ENCODE measurements at places on chromosomes 6 and 20. TPM values are rescaled to one million over a fixed set of nuclear protein-coding genes. Genes with fewer than 3 reads are reported as not detected.
A peak's percentile ranks its signal among the peaks of the same experiment; 100 is the strongest.

Gene C4A
- 2.2 TPM for total RNA-seq

Gene KCNK16
- total RNA-seq: not detected

Gene TBX18
- 26.1 TPM for total RNA-seq

Gene GTSF1L
- not detected for total RNA-seq

Gene KCNQ5
- total RNA-seq: 8.7 TPM

Gene CST4
- not detected for total RNA-seq

Gene HLA-DRA
- 0.38 TPM for total RNA-seq

Gene FAXC
- 2.9 TPM for total RNA-seq

Gene LCA5
- 3.6 TPM for total RNA-seq

Gene RSPO3
- not detected for total RNA-seq

DNA sequence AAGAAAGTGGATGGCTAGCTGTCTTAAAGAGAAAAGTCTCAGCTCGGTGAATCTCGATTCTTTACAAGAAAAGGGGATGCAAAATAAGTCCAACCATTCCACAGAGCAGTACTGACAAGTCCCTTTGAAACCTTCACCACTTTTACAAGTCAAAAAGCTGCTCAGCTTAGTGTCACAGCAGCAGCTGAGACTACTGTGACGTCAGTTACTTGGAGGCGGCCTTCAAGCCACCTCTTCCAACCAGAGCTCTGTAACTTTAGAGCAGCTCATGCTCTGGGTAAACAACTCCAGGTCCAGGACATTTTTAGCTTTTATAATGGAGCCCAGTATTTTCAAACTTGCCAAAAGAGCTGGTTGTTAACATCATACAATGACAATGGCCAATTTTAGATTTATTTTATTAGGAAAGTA, at the start of gene KIAA0408:
Gene KIAA0408, minus strand, starts transcription at position 159 of the 411 bp plus-strand sequence. CDS start 5,408 bp downstream, outside the sequence.
- DNase-seq: peak; percentile 91

- no peak for DNase-seq
These were observed 23.2 kb downstream of the SUN5 start for GRCh38 chr20:32980990-32981389.

DNA sequence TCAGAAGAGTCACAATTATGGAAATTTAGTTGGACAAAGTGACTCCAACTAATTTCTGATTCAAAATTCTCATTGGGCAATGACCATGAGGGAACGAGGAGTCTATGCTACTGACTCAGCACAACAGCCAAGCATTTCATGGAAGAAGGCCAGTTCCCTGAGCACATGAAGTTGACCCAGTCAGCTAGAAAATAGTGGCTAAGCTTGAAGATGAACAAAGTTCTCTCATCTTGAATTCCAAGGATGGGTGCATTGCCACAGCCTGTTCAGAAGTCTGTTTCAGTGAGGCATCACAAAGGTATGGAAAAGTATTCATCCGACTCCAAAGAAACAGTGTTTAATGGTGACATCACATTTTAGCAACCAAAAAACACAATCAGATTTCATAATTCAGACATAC, 676.9 kb downstream of the HACE1 start:
- DNase-seq: no peak

DNA sequence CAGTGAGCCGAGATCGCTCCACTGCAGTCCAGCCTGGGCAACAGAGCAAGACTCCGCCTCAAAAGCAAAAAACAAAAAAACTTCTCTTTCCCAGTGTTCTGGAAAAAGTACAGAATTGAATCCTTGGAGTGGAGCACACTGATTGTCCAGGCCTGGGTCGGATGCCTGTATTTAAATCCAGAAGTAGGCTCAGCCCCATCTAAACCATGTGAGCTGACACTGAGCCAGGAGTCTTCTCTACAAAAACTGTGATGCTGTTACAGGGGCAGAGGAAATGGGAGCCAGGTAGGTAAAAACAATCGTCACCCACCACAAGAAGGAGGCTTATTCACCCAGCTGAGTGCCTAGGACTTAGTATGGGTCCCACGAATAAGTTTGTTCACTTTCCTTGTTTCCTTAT, 43.0 kb upstream of the PTPN1 start:
- DNase-seq: no peak

DNA sequence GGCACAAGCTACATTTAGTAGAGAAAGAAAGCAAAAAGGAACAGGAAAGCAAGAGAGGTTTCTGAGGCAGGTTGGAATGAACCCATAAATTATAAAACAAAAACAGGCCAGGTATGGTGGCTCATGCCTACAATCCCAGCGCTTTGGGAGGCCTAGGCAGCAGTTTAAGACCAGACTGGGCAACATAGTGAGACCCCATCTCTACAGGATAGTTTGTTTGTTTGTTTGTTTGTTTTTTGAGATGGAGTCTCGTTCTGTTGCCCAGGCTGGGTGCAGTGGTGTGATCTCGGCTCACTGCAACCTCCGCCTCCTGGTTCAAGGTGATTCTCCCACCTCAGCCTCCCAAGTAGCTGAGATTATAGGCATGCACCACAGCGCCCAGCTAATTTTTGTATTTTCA, 49.0 kb downstream of the AFG1L start:
- no peak for DNase-seq

DNA sequence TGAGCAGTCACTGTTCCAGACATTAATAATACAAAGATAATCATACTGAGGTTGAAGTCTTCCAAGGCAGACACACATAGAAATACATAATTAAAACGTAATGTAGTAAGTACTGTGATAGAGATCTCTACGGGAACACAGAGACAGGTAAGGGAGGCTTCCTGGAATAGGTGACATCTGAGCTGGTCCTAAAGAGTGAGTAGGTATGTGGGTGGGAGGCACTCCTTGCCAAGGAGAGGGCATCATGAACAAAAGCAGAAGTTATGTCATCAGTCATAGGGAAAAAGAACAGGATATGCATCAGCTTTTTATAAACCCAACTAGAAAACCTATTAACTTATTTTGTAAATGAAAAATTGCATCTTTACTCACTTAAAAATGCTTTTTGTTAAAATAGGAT, 110.0 kb downstream of the MAP7 start:
- no peak for DNase-seq

DNA sequence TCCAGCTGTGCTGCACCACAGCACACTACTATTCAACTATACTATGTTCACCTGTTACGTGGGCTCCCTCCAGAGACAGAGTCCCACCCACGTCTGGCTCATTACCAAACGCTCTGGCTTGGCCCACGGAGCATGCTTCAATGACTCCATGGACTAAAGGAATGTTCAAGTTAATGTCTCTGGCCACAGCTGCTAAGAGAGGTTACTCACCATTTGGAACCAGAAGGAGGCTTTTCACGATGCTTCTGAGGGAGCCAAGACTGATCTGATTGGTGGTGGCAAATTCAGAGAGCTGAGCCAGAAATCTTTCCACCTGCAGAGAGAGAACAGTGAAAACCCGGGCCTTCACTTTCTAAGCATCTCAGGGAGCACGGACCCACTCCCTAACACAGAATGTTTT, 15.6 kb downstream of the COMMD7 start:
- DNase-seq: peak; percentile 83

GRCh38 chr6:118565311-118565960, 17.3 kb downstream of the PLN start:
- DNase-seq: no peak

- no peak for DNase-seq
These were observed 29.3 kb upstream of the LAMA4 start for GRCh38 chr6:112283621-112284020.

DNA sequence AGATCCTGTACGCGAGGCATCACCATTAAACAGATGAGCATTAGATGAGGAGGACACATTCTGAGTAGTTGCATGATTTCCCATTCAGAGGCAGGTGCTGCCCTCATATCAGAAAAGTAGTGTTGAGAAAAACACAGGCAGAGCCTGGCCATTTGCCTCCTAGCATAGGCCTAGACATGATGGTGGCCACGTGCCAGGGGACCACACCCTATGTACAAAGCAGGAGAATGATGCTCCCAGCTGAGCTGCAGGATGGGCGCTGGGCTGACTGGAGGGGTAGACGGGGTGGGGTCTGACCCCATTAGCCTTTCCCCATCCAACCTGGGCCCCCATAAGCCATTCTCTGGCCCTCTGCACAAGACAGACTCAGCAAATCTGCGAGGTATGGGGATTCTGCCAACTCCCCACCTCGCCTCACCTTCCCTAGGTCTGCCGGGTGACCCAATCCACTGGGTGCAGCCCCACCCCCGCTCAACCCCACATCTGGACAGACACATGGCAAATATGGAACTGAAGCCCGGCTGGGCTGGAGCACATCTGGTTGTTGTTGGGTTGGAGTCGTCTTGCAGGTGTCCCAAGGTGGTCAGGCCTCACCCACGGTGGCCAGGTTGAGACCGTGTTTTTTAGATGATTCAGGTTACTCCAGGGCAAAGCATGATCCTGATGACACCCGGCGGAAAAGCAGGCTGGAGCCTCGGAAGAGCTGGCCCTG, 13.9 kb downstream of the PI16 start:
- DNase-seq: no peak

- peak; percentile 19 for DNase-seq
These were observed 412.8 kb downstream of the CDC5L start for GRCh38 chr6:44800171-44800783.

- peak; percentile 0 for DNase-seq
These were observed 112.3 kb downstream of the CBLN4 start for GRCh38 chr20:55893031-55893430.

GRCh38 chr6:148460876-148461646, 118.4 kb downstream of the SASH1 start:
- DNase-seq: no peak

- peak; percentile 20 for DNase-seq
These were observed 10.1 kb downstream of the PPP1R3G start for GRCh38 chr6:5095236-5095635.

- no peak for DNase-seq
These were observed 58.0 kb downstream of the PACRG start for GRCh38 chr6:162785632-162786242.

GRCh38 chr20:38665506-38666285, 58.6 kb upstream of the SLC32A1 start:
- peak; percentile 21 for DNase-seq

DNA sequence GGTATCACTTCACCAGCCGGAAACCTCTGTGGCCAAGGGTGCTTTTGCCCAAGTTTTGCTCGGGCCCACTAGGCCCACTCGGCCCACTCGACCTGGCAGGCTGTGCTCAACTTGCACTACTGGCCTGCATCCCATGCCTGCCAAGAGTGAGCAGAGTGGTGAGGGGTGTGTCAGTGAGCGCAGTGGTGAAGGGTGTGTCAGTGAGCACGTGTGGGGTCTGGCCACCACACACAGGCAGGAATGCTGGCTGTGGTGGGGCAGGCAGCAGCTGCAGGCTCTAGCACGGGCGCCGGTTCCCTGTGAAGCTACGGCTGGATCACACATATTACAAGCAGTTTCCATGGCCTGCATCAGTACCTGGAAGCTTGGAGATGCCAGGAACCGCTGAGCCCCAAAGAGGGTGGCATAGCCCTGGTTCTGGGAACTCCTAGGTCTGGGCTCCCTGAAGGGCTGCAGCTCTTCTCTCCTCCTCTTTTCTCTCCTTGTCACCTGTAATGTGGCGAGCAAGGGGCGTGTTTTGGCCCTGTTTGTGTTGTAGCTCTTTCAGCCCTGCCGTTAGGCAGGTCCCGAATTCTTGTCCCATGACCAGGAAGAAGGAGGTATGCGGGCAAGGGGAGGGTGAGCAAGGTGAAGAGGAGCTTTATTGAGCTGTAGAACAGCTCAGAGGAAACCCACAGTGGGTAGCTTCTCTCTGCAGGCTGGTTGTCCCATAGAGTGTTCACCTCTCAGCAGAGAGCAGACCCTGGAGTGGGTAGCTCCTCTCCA, 51.0 kb upstream of the CLDN20 start:
- DNase-seq: peak; percentile 84

DNA sequence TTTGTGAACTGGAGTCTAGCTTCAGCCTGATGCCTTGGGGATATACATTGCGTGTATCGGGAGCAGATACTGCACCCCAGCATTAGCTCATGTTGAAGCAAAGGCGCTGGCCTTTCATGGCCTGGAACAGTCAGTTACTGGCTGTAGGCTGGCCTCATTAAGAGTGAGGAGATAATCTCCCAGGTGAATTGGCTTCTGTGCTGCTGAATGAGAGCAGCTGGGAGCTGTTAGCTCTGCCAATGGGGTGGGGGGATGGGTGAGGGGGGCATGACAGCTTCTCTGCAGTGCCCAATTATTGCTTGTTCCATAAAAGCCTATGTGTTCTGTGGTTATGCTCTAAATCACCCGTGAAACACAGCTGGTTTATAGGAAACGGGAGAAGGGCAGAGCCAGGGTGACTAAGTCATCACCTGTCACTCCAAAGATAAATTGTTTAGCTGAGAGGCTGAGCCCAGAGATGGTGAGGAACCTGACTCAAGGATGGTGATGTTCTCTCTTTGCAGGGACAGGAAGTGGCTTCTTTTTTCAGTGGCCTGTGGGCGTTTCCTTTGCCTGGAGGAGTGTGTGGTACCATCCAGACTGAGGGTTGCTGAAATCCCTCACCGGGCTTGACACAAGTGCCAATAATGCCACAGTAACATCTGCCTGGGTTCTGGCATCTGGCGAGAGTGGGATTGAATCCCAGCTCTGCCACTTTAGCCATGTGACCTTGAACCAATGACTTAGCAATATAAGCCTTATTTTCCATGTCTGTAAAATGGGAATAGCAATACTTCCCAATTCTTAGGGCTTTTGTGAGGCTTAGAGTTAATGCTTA, 170.8 kb downstream of the BCAS1 start:
- DNase-seq: peak; percentile 100

DNA sequence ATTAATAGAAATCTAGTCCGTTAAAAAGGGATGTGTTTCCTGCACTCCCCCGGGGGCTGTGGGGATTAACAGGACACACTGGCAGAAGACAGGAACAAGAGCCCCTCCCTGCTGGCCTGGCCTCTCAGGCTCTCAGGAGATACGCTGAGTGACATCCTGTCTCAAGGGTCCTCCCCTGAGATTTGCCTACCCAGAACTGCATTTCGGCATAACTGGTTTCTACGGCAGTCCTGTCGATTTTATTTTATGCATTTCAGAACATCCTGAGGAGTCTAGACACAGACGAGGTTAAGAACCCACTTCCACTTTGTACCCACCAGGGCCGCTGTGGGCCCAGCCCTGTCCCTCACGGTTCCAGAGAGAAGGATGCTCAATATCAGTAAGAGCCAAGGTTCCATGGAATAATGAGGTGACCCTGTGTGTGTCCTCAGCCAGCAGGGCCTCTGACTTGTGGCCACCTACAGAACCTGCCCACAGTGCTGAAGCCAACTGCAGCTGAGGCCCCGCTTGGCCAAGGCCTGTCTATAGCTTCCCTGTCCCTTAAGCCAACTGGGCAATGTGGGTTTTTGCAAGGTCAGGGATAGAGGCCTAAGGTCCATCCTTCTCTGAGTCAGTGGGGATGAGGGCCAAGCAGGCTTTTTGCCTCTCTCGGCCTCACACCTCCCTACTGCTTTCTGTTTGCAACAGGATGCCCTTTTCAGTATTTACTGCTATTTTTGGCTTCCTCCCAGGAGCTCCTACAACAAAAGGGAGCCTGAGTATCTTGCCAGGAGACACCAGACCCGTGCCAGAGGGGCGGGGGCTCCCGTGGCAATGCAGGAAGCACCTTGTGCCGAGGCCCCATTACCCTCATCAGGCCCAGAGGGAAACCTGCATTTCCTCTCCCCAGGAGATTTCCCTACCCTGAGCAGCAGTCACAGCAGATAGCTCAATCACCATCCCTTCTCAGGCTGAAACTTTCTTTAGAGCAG, 14.7 kb downstream of the UQCC2 start:
- peak; percentile 86 for DNase-seq
